NCI-H1436 treated with DMSO at 0.1 percent for 48 hours (cell line): ENCODE measurements at places on chromosomes 16 and 17.

DNA sequence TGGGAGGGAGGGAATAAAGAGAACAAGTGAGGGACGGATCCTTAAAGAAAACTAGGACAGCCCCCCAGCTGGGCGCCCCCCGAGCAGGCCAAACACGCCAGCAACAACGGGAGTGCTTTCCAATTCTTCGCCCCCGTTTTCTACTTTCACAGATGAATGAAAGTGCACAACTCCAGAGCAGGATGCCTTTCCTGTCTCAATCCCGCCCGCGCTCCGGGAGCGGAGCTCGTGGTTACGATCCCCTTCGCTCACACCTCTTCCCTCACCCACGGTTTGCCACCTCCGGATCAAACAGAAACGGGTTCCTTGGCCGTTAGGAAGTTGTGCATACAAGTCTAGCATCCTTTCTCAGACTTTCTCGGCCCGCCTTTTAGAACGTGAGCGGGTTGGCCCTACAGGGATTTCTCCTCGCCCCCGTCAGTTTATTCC is 680 bp downstream of the SKA2 start:
- DNase-seq, result no peak

GRCh38 chr16:12489357-12489990 is 314.2 kb downstream of the CPPED1 start:
- DNase-seq, result no peak

- no peak for DNase-seq
Observed at GRCh38 chr17:65292430-65292829, 155.3 kb downstream of the RGS9 start.

- no peak for DNase-seq
Observed at GRCh38 chr17:81902023-81902652, at the start of gene NPB. Gene NPB (plus strand): TSS chr17:81902238. CDS start chr17:81902278, 40 bp downstream.

DNA sequence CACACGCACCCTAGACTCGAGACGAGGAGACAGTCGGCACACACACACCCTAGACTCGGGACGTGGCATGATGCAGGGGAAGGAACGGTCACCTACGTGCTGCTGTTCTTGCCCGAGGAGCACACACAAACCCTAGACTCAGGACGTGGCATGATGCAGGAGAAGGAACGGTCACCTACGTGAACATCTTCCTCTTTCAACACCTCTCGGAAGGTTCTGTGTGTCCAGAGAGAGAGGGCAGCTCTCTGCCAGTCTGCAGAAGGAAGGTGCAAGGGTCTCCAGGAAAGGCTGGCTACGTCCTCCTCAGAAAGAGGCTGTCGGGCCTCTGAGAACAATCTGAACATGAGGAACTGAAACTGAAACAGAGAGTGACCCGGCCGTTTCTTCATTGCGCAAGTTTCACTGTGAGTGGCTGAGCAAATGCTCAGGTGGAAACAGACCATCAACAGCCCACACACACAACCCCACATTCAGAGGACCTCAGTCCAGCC is 43.4 kb downstream of the ZNF276 start:
- DNase-seq, result no peak

- DNase-seq, result no peak
Observed at GRCh38 chr16:18855196-18855595, 53.8 kb upstream of the ARL6IP1 start.

DNA sequence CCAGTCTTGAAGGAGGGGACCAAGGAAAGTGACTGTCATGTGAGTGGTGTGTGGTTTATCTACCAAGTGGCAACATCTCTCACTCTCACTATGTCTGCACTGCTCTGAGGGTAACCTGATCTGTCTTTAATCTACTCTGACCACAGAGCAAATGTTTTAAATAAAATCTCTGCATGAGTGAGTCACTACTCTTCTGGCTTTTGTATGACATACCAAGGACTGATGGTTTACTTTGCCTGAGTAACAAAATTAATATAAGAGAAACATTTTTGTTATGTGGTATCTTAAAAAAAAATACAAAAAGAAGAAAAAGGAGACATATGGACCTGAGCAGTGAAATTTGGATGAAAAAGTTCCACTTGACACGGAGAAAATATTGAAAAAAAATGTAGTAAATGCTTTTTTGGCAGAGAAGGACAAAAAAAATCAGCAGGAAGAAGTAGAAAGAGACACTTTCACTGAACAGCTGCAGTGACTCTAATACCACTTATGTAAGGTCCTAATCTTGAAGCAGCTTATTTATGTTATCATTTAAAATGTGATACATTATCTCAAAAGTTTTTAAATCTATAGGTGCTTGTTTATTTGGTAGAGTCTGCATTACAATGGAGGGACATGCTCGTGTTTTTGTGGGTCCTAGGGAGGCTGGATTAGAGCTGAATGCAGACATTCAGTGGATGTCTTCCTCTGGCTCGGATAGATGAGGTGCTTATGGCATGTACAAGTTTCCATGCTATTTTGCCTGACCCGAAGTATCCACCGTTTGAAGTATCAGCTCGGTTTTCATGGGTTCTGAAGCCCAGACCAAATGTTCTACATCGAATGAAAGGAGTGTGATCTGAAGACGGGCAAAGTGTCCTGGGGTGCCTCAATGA is 240.7 kb downstream of the MAP2K6 start:
- DNase-seq, result no peak

GRCh38 chr17:4786516-4786915 is 352 bp upstream of the VMO1 start:
- no peak for DNase-seq

DNA sequence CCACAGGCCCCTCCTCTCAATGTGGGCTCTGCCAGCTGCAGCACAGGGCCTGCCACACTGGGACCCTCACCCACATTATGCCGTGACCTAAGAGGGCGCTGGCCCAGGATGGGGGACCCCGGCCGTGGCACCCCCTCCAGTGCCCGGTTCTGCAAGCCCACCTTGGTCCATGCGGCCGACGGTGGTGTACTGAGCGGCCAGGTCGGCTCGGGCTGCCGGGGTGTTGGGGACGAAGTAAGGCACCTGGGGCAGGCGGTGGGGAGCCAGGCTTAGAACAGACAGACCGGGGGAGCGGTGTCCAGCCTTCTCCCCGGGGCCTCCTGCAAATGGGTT is 6.5 kb downstream of the SGSH start:
- no peak for DNase-seq

DNA sequence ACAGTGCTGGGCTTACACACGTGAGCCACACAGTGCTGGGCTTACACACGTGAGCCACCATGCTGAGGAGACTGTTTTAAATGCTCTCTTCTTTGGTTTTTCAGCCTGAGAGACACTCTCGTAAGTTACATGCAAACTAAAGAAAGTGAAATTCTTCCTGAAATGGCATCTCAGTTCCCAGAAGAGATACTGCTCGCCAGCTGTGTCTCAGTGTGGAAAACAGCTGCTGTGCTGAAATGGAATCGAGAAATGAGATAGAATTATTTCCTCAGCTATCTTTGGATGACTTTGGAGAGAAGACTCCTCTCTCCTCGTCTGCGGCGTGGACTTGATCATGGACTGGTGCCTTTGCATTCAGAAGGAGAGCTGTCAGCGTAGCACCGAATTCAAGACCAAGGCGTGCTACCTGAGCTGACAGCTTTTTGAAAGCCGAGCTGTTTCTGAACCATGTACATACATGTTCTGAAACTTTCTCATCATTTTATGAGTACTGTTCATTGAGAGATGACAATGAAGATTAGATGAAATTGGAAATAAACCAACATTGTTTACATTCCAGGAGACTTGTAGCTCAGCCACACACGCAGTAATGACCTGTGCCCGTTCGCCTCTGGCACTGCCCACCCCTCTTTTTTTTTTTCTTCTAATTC is 21.6 kb upstream of the ENDOV start:
- DNase-seq, result no peak

DNA sequence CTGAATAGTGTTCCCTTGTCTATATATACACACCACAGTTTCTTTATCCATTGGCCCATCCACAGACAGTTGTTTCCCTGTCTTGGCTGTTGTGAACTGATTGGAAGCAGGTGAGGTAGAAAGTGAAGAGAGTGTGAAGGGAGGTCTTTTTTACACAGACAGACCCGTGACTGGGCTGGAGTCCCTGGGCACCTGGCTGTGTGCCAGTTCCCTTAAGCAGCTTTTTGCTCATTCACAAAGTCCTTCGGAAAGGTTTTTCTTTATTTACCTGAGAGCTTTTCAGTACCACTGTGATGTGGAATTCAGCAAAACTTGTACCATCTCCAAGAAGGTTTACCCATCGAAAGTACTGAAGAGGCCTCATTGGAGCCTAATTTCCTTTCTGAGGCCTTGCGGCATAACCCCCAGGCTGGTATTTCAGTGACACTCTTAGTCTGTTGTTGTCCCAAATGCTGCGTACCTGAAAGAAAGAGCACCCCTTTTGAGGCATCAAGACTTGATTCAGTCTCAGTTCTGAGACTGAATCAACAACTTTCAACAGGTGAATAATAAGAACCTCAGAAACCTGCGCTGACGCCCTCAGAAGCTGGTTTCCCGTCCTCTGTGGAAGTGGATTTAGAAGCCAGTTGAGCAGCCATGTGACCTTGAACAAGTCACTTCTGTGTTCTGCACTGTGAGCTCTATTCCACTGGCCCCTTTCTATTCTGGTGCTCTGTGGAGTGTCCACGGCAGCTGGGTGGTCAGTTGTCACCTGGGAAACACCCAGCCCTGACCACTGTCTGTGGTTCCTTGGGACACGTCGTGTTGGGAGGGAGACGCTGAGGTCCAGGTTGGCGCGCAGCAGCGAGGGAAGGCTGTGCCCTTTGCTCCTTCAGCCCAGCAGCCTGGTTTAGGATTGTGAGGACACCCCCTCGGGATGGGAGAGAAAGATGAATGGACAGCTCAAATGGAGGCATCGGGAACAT is 53.9 kb upstream of the CRISPLD2 start:
- no peak for DNase-seq

GRCh38 chr16:66386629-66387622 is 20.4 kb downstream of the CDH5 start:
- DNase-seq, result no peak

DNA sequence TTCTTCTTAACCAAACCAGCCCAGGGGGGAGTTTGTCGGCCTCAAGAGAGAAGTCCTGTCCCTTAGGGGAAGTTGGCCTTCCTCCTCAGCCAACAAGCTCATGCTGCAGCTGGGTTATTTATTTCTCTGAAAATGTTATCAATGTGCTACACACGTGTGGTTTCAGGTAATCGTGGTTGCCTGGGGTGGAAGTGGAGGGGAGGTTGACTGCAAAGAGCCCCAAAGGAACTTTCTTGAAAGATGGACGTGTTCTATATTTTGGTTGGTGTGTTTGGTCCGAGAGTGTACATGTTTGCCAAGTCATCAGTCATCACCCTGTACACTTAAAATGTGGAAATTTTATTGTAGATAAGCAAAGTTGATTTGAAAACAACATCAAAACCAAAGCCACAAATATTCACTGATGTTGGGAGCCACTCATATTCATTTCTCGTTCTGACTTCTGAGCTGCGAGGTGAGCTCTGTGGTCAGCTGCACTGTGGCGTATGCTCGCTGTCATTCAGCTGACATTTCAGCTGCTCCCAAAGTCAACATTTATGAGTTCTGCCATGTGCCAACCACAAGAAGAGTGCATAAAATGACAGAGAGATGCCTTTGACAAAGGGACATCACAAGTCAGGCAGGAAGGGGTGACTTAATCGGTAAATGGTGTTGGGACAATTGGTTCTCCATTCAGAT is 26.5 kb upstream of the ADGRG1 start:
- DNase-seq, result no peak
